Right cardiac atrium (tissue), 5 donors: ENCODE measurements at places on chromosomes 6 and 20. TPM values are rescaled to one million over a fixed set of nuclear protein-coding genes. Genes with fewer than 3 reads are reported as not detected.

RRAGD gene
- polyA plus RNA-seq = 57.2 TPM

FAM184A gene
- polyA plus RNA-seq = 2.9 TPM

LY6G6F gene
- polyA plus RNA-seq = not detected

LGSN gene
- polyA plus RNA-seq = not detected

FKBP1C gene
- polyA plus RNA-seq = 0.18 TPM

LAMA2 gene
- 28.7 TPM for polyA plus RNA-seq

CRYBG1 gene
- polyA plus RNA-seq = 0.38 TPM
